ENCODE measurements at places on chromosomes 16 and 17.
A peak's percentile ranks its signal among the peaks of the same experiment; 100 is the strongest.

- no peak for DNase-seq
Observed at GRCh38 chr16:87044032-87044382, 273.2 kb downstream of the C16orf95 start.

- DNase-seq = no peak
Observed at GRCh38 chr17:70535986-70536385, 366.7 kb downstream of the KCNJ2 start.

DNA sequence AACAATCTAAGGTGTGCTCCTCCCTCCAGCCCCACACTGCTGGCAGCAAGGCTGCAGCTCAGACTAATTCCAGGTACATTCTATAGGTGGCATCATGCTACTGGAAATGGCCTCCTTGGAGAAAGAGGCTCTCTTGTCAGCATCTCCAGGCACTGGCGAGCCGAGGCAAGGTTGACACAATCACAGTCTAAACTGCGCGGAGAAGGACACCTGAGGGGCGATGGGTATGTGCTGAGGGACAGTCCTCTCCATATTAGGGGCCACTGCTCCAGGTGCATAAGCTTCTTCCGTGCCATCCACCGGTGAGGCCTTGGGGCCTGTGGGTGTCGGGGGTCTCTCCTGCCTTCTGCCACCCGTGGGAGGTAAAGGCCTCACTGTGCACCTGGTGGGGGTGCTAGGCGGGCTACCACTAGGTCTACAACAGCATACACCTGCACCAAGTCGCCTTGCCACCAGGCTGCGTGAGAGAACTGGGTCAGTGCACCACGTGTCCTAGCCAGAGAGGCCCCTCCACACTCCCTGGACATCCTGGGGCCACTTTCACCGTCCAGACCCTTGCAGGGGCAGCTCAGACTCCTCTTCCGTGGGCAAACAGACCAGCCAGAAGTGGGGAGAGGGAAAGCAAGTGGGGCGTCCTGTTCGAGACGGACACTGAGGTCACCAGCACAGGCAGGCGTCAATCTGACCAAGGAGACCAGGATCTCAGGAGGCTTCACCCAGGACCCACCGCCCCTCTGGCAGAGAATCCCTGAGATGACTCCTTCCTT lies 12.1 kb upstream of the CBX8 start:
- DNase-seq = peak; percentile 45

GRCh38 chr17:2267354-2267753 lies 36.2 kb downstream of the SMG6 start:
- no peak for DNase-seq

DNA sequence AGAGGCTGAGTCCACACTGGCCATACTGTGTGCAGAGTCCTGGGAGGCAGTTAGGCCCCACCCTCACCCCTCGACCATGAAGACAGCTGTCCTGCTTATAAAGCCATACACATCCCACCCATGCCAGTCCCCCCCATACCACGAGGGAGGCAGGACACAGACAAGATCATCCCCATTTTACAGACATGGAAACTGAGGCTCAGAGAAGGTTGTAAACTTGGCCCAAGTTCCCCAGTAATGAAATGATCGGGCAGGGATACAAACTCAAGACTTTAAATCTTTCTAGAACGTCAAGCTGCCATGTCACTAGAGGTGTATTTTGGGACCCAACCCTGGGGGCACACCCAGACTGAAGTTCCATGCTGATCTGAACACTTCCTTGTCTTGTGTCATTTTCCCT lies 16.5 kb downstream of the HID1 start:
- DNase-seq = no peak

Data from trophoblast cell (in vitro differentiated cells and primary cell).